AG09319 (cell line): ENCODE measurements at places on chromosomes 12 and 14.

- no peak for DNase-seq
Measured at GRCh38 chr14:60964904-60965303, 16.0 kb downstream of the TRMT5 start.

DNA sequence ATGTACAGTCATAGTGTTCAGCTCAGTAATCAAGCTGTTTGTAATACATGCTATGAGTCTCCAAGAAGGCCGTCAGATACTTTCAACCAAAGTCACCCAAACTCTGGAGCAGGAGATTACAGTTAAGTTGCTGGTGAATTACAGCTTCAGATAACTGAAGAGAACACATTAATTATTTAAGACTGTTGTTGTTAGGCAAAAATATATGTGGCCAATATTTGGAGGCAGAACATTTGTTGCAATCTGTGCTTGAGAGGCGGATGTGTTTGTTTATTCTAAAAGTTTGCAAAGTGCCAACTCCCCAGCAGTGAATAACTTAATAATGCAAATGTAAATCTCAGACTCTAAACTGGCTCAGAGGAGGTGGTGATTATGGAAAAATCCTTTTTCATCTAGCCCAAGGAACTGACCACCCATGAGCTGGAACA, 300.7 kb upstream of the TBX3 start:
- DNase-seq = no peak

GRCh38 chr12:71602761-71603577, 60.7 kb downstream of the ZFC3H1 start:
- no peak for DNase-seq

DNA sequence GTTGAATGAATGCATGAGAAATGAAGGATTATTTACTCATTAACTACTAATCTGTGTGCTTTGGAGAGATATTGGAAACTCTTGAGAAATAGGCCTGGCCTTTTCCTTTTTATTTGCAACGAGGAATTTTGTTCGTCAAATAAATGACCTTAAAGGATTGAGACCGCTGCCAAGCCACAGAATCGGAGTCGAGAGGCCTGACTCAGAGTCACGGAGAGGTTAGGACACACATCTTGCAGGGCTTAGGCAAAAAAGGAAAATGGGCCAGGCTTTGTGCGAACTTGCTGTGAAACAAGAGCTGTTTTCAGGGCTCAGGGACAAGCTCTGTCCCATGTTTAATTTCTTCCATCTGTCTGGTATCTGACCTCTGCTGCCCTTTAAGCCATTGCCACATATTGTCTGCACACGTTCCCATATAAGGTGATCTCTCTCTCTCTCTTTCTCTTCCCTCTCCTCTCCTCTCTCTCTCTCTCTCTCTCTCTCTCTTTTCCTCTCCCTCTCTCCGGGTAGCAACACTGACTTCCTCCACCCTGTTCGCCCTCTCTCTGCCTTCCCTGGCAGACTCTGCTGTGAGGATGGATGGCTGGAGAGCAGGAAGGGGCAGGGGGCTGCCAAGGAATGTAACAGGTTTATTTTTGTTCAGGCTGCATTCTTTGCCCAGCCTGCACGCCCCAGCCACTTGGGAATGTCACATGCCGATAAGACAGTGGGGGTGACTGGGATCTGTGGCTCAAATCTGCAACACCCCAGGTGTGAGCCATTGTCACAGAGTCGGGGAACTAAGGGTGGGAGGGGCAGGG, 14.9 kb upstream of the IFT81 start:
- peak; percentile 100 for DNase-seq

DNA sequence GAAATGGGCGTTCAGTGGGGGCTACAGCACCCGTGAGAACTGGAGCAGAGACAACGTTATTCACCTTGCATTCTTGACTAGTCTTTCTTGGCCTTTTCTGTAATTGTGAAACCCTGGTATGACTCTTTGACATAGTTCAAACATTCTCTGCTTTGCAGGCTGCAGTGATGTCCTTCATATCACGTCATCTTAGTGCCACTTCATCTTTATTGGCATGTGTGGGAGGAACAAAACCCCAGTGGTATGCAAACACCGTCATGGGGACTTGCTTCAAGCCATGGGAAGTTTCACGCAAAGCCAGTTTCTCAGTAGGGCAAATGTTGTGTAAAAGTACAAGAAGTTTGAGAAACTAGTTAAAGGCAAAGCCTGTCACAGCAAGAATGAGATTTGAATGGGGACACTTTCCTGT, 20.2 kb upstream of the DUSP16 start:
- peak; percentile 41 for DNase-seq

GRCh38 chr12:34393821-34394150, 371.5 kb downstream of the ALG10 start:
- no peak for DNase-seq

GRCh38 chr14:105241641-105242040, 6.7 kb upstream of the BTBD6 start:
- no peak for DNase-seq

- DNase-seq = no peak
Measured at GRCh38 chr14:88793259-88793625, 489 bp upstream of the EML5 start.

DNA sequence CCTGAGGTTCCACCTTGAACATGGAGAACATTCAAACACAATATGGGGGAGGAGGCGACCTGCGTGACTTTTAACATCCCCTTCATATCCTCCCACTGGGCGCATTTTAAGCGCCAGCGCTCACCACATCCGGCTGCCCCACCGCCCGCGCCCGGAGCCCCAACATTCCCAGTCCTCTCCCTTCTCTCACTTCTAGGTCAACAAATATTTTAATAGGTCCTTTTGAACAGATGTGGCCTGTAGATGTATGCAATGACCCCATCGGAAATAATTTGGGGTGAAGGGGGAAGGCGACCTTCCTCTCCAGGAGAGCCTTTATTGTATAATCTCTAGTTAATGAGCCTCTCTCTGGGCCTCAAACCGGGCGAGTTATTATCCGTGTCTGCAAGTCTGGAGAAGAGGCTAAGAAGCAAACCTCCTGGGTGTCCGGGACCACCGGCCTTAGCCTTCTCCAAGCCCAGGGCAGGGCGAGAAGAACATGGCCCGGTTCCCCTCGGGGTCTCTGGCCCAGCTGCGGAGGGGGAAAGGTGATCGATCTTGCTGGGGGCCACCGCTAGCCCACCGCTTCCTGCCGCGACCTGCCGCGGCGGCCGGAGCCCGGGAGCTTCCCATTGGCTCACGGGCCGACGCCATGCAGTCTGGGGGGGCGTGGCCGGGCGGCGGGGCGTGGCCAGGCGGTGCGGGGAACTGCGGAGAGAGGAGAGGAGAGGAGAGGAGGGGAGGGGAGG, 83.2 kb upstream of the HMGA2 start:
- peak; percentile 42 for DNase-seq

GRCh38 chr12:130703733-130704375, 12.2 kb downstream of the RIMBP2 start:
- no peak for DNase-seq

GRCh38 chr14:44700184-44700583, 193.1 kb upstream of the FSCB start:
- DNase-seq = no peak

DNA sequence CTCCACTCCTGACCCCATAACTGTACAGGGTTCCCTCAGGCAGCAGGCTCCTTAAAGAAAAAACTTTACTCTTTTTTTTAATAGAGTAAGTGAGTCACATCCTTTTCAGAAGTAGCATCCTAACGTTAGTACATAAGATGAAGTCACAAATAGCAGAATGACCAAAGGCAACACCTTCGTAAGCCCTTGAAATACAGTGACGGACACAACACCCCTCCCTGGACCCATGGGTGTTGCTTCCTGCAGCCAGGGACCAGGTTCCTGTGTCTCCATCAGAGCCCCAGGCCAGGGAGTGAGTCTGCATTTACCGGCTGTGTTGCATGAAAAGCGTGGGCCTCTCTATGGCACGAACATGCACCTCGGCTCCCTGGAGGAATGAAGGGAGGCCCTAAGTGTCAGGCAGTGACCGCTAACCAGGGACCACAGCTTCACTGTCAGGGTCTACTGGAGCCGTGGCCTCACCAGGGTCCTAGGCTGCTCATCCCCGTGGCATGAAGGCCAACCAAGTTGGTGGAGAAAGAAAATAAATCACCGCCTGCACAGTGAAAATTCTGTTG, 340.0 kb upstream of the SFSWAP start:
- no peak for DNase-seq

- DNase-seq = no peak
Measured at GRCh38 chr12:10705655-10706054, 17.5 kb downstream of the YBX3 start.

DNA sequence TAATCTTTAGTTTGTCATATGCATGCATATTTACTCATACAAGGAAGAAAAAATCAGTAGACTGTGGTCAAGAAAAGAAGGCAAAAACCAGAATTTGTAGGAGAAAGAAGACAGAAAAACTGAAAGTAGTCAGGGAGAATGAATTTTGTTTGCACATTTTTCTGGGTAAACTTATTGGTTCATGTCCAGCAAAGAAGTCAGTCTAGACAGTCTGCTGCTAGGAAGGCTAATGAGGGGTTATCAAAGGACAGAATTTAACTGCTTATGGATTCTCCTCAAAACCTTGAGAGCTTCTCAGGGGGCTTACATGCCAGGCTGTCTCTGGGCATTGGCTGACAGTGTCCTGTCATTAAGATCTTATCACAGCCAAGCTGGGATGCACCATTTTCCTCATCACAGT, 293.9 kb downstream of the RPAP3 start:
- no peak for DNase-seq

- no peak for DNase-seq
Measured at GRCh38 chr14:99264691-99265450, 7.1 kb downstream of the BCL11B start.
